ENCODE measurements at places on chromosomes 5 and 9. TPM values are rescaled to one million over a fixed set of nuclear protein-coding genes. Genes with fewer than 3 reads are reported as not detected.

- DNase-seq = no peak
Measured at GRCh38 chr5:123220621-123221146, 131.6 kb downstream of the PRDM6 start.

- peak; percentile 45 for DNase-seq
Measured at GRCh38 chr9:124322618-124323432, 65.1 kb downstream of the NEK6 start.

- DNase-seq = no peak
Measured at GRCh38 chr5:154795235-154795596, 40.0 kb downstream of the LARP1 start.

DNA sequence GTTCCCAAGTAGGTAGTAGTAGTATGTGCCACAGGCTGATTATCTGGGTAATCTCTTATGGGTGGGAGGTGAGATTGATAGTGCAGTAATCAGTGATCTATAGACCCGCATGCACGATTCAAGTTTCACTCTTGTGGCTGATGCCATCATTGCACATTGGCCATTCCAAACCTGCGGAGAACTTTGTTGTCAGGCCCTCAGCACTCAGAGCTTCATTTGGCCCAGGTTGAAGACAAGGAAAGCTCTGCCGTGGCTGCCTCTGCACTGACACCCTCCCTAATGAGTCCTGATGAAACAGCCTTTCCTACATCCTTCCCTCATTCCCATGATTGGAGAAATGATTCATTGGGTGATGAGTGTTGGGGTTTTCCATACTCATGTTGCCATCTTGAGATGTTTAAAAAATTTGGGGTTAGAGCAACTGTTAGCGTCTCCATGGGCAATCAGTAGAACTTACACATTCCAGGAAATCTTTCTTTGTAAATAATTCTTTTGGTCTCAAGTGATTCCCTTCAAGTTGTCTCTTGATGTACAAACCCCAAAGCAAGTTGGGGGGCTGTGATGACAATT is 22.9 kb downstream of the PROP1 start:
- DNase-seq = no peak

DNA sequence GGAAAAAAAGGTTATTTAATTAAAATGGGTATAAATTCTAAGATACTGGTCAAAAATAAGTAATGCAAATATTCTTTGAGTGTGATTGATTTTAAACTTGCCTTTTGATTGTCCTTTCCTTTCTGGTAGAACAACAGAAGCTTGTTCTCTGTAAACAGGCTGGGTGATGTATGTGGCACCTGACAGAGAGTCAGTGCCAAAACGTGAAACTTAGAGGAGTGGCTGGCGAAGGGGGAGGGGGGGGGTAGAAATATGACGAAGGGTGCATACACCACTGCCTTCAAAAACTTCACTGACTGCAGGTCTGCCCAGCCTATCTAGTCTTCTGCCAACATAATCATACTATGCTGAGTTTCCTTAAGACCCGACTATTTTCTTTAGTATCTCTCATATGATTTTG is 629.8 kb upstream of the SEMA6A start:
- no peak for DNase-seq

LOX gene
- 46.0 TPM for total RNA-seq

TERT gene
- 0.21 TPM for total RNA-seq

ANKRD18A gene
- total RNA-seq = 0.51 TPM

TMEM215 gene
- total RNA-seq = 2.1 TPM

KCNMB1 gene
- 0.41 TPM for total RNA-seq

FGF10 gene
- total RNA-seq = 18.4 TPM

CDH6 gene
- 17.4 TPM for total RNA-seq

Measured in tongue (tissue), 3 donors.